ENCODE measurements at places on chromosomes 6 and 20. TPM values are rescaled to one million over a fixed set of nuclear protein-coding genes. Genes with fewer than 3 reads are reported as not detected.

NRSN1 gene
- not detected for total RNA-seq

STX11 gene
- total RNA-seq: 15.5 TPM

FAM83B gene
- total RNA-seq: not detected

GDAP1L1 gene
- not detected for total RNA-seq

SLC22A3 gene
- not detected for total RNA-seq

LCA5 gene
- 0.05 TPM for total RNA-seq

ANKRD66 gene
- total RNA-seq: not detected

GRCh38 chr6:118171852-118172251 is 264.8 kb downstream of the SLC35F1 start:
- H3K36me3 ChIP-seq: no peaks in the 10 kb centered on the region
- H3K27me3 ChIP-seq: peaks cover 9% of the 10 kb centered on the region
- no peak for DNase-seq
- no peak overlapping the region for H3K27ac ChIP-seq
- no peaks in the 10 kb centered on the region for H3K4me1 ChIP-seq
- H3K4me3 ChIP-seq: no peak overlapping the region

DNA sequence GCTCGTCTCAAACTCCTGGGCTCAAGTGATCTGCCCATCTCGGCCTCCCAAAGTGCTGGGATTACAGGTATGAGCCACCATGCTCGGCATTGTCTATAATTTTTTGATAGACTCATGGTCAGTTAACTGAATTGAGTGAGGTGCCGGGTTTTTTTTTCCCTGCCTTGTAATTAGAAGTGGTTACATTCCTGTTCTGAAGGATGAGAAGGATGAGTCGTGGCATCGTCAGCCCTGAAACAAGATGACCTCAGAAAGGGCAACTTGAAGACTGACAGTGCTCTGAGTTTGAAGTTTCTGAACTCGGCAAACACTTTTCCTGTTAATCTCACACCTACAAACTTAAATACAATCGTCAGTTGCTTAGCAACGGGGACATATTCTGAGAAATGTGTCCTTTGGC is 158.7 kb upstream of the PDE10A start:
- no peak overlapping the region for H3K4me3 ChIP-seq
- H3K4me1 ChIP-seq: no peaks in the 10 kb centered on the region
- H3K27me3 ChIP-seq: peaks cover 22% of the 10 kb centered on the region
- no peak for DNase-seq
- no peaks in the 10 kb centered on the region for H3K36me3 ChIP-seq
- H3K27ac ChIP-seq: no peak overlapping the region
